ENCODE measurements at places on chromosomes 3 and 15. TPM values are rescaled to one million over a fixed set of nuclear protein-coding genes. Genes with fewer than 3 reads are reported as not detected.

The EIF4E3 gene
- 3.5 TPM for total RNA-seq

GRCh38 chr3:176906046-176906905 is 291.0 kb downstream of the TBL1XR1 start:
- H3K27ac ChIP-seq, result peak overlapping the region; percentile 36
- H3K27me3 ChIP-seq, result no peaks in the 10 kb centered on the region
- no peak overlapping the region for H3K4me3 ChIP-seq
- peak; percentile 93 for DNase-seq

GRCh38 chr15:84697236-84697990 is 18.5 kb downstream of the SEC11A start:
- H3K27ac ChIP-seq, result no peak overlapping the region
- no peaks in the 10 kb centered on the region for H3K27me3 ChIP-seq
- no peak for DNase-seq

- no peak for DNase-seq
- no peaks in the 10 kb centered on the region for H3K4me1 ChIP-seq
- H3K27ac ChIP-seq, result no peak overlapping the region
- H3K4me3 ChIP-seq, result no peak overlapping the region
- H3K27me3 ChIP-seq, result no peaks in the 10 kb centered on the region
- no peaks in the 10 kb centered on the region for H3K36me3 ChIP-seq
Measured at GRCh38 chr3:107775974-107776373, 253.2 kb downstream of the BBX start.

DNA sequence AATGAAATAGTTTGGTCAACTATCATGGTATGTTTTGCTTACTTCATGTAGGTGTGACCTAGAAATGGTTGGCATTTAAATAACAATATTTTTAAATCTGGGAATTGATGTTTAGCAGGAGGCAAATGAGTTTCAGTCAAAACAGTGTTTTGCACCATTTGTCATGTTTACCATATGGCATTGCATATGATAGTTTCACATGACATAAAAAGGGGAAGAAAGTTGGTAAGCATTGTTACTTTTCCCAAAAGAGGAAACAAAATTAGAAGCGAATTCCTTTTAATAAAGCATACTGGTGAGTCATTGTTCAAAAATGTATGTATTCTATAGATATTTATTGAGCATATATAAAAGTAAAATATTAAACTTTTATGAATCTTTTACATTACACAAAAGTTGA is 2.3 kb downstream of the RNF13 start:
- no peak overlapping the region for H3K4me3 ChIP-seq
- peaks cover 15% of the 10 kb centered on the region for H3K4me1 ChIP-seq
- no peaks in the 10 kb centered on the region for H3K27me3 ChIP-seq
- no peaks in the 10 kb centered on the region for H3K36me3 ChIP-seq
- DNase-seq, result no peak
- H3K27ac ChIP-seq, result no peak overlapping the region

DNA sequence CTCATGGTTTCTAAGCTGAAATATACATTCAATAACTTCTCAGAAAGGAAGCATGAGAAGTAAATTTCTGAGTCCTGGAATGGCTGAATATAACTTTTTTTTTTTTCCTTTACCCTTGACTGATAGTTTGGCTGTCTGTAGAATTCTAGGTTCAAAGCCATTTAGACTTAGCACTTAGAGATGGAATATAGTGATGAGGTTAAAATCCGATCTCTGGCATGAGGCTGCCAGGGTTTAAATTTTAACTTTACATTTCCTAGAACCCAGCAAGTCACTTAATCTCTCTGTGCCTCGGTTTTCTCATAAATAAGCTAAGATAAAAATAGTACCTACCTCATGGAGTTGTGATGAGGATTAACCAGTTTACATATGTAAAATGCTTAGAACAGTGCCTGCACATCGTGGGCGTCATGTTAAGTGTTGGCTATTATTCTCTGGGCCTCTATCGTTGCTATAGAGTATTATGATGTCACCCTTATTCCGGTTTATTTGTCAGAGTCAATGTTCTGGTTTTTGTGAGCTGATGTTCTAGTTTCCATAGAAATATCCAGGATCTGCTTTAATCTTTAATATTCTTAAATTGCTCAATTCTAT is 199.8 kb upstream of the TLE3 start:
- H3K4me1 ChIP-seq, result no peaks in the 10 kb centered on the region
- no peaks in the 10 kb centered on the region for H3K27me3 ChIP-seq
- no peak for DNase-seq
- H3K27ac ChIP-seq, result no peak overlapping the region

DNA sequence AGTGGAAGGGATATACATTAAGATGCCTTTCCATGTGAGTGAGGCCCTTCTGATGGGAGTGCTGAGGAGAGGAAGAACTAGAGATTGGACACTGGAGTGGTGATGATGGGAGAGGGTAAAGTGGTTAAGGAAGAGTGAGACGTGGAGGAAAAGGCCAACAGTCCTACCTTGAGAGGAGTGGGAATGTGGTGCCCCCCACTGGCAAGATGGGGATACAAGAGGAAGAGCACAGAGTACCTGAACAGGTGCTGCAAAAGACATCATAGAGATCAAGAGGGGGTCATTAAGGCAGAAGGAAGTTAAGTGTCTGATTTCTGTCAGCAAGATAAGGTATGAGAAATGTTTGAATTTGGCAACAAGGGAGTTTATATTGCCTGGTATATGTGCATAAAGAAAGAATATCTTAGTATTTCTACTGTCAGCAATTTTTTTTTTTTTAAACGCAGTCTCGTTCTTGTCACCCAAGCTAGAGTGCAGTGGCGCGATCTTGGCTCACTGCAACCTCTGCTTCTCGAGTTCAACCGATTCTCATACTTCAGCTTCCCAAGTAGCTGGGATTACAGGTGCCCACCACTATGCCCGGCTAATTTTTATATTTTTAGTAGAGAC is 34.0 kb downstream of the ARIH2 start:
- no peaks in the 10 kb centered on the region for H3K27me3 ChIP-seq
- H3K27ac ChIP-seq, result no peak overlapping the region
- no peaks in the 10 kb centered on the region for H3K4me1 ChIP-seq
- H3K36me3 ChIP-seq, result no peaks in the 10 kb centered on the region
- no peak for DNase-seq

The CLDN11 gene
- 0.70 TPM for total RNA-seq

DNA sequence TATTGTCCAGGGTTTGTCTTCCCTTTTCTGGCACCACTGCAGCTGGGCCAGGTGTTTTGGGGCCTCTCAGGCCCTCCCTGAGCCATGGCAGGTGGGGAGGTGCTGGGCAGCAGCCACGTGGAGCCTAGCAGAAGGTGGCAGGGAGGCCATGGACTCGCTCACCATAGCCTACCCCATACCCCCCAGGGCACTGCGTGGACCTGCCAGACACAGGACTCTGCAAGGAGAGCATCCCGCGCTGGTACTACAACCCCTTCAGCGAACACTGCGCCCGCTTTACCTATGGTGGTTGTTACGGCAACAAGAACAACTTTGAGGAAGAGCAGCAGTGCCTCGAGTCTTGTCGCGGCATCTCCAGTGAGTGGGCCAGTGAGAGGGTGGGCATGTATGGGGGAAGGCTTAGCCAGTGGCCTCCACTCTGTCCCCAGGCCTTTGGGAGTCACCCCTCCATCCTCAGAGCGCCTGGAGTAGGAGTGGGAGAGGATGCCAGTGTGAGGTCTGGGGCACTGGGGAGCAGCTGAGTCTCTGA is 11.9 kb downstream of the SPINT1 start:
- H3K4me1 ChIP-seq, result peaks cover 2% of the 10 kb centered on the region
- no peaks in the 10 kb centered on the region for H3K36me3 ChIP-seq
- H3K4me3 ChIP-seq, result no peak overlapping the region
- DNase-seq, result no peak
